NAMALWA (cell line): ENCODE measurements at places on chromosomes 11 and 22.

GRCh38 chr22:25186140-25186539 lies 13.5 kb upstream of the CRYBB3 start:
- no peak for DNase-seq

DNA sequence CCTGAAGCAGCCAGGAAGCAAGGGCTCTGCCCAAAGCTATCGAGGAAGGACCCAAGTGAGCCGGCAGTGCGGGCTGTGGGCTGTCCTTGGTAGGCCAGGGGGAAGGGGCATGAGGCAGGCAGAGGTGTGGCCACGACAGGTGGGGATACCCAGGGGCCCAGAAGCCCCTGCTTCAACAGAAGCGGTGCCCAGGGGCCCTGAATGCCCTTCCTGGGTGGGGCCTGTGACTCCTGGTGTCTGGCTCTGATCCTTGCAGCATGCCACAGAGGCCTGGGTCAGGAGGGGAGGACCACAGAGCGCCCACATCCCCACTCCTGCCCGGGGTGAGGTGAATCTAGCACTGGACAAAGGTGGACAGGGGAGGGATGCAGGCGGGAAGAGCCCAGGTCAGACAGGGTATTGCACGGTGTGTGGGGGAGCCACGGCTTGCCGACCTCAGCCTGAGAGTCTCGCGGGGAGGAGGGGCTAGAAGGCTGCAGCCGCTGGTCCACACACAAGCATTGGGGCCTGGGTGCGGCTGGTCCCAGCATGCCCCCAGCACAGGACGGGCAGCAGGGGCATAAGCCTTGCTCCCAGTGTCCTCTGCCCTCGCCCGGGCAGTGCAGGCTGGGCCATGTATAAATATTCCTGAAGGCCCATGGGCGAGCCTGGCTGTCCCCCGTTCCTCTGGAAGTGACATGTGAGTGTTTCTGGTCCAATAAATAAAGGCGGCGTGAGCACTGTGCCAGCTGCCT lies 19.0 kb downstream of the MAFF start:
- DNase-seq = no peak

DNA sequence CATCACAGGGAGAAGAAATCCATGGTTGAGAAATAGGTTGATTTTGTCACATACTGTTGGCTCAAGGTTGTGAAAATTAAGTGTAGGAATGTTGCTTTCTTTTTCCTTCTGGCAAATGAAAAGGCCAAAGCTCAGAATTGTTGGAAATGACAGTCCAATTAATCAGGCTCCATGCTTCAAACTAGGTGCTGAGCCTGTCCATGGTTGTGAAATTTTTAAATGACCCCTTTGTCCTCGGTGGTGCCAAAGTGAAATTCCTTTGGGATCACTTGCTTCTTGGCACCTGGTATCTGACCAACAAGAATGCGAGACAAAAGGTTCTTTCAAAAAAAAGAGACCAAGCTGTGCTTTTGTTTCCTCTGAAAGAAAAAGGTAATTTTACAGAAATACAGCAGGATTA lies 451.9 kb downstream of the ETS1 start:
- no peak for DNase-seq

- DNase-seq = peak; percentile 18
Observed at GRCh38 chr11:13210424-13210823, 67.2 kb upstream of the BMAL1 start.

GRCh38 chr11:119056421-119056999 lies 495 bp downstream of the HYOU1 start:
- DNase-seq = peak; percentile 63

GRCh38 chr11:128039140-128040021 lies 548.0 kb downstream of the ETS1 start:
- DNase-seq = peak; percentile 11

- peak; percentile 73 for DNase-seq
Observed at GRCh38 chr22:21972293-21972779, 10.3 kb downstream of the TOP3B start.

DNA sequence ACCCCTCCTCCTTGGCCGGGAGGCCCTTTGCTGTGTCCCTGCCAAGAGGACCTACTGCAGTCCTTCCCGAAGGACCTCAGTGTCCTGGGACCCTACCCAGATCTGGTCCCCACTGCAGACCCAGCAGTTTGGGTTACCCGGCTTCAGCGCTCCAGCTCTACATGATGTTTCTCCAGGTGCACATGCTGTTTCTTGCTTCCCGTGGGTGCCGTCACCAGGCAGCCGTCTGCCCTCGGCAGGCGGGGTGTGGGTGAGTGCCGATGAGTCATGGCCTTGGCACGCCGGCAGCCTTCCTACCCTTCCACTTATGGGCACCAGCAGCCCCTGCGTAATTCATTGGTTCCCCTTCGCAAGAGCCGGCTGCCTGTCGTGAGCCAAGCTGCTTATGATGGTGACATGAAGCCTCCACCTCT lies 101.8 kb downstream of the BCR start:
- no peak for DNase-seq

DNA sequence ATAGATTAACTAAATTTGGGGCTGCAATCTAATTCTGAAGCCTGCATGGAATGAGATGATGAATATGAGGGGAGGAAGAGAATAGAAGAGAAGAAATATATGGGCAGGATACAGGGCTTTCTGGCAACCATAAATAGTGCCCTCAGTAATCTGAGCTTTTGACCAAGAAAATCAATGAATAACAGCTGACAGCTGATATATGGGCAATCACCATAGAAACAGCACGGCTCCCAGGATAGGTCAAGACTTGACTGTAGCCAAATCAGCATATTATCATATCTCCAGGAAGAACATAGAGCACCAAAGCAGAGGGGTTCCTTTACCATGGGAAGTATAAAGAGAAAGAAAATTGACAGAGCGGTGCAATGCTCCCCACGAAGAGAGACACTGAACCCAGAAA lies 643.8 kb upstream of the TENM4 start:
- no peak for DNase-seq
